ENCODE measurements at places on chromosomes 11 and 22.
A peak's percentile ranks its signal among the peaks of the same experiment; 100 is the strongest.

DNA sequence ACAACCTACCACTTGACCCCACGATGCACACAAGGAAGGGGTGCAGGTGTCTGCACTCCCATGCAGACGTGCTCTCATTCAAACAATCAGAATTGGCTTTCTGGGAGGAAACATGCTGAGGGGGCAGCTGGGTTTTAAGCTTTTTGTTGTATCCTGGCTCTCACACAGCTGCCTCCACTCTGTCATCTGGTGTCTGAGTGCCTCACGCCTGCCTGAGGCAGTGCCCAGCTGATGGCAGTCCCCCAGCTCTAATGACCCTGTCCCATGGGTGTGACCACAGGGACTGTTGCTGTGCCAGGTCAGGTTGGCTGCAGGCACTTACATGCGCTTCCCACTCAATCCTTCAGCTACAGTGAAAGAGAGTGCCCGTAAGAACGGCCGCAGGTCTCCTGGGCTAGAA is 53.7 kb downstream of the ARFGAP3 start:
- DNase-seq = no peak

DNA sequence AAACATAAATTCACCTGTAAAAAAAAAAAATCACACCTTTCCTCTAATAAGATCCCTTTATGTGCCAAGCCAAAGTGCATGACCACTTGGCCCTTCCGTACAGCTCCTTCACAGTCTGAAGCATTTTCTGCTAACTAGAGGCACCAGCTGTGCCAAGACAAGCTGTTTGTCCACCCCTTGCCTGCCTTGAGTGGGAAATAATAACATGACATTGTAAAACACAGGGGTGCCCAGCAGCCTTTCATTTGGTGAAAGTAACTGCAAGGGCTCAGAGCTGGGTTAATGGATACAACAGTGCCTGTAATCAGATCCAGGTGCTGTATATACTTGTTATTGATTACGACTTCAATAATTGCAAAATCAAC is 59.2 kb downstream of the DDIAS start:
- DNase-seq = no peak

- peak; percentile 27 for DNase-seq
Observed at GRCh38 chr11:74311352-74311926, at the start of gene P4HA3. Gene P4HA3, minus strand, starts transcription at chr11:74311640. Its CDS starts 29 bp downstream, at chr11:74311611.

DNA sequence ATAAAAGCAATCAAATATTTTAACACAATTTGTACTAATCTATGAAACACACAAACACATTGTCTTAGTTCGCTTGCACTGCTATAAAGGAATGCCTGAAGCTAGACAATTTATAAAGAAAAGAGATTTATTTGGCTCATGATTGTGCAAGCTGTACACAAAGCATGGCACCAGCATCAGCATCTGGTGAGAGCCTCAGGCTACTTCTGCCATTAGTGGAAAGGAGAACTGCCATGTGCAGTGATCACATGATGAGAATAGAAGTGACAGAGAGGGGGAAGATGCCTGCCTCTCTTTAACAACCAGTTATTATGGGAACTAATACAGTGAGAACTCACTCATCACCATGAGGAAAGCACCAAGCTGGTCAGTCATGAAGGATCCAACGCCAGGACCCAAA is 105.1 kb downstream of the GUCY1A2 start:
- DNase-seq = no peak

DNA sequence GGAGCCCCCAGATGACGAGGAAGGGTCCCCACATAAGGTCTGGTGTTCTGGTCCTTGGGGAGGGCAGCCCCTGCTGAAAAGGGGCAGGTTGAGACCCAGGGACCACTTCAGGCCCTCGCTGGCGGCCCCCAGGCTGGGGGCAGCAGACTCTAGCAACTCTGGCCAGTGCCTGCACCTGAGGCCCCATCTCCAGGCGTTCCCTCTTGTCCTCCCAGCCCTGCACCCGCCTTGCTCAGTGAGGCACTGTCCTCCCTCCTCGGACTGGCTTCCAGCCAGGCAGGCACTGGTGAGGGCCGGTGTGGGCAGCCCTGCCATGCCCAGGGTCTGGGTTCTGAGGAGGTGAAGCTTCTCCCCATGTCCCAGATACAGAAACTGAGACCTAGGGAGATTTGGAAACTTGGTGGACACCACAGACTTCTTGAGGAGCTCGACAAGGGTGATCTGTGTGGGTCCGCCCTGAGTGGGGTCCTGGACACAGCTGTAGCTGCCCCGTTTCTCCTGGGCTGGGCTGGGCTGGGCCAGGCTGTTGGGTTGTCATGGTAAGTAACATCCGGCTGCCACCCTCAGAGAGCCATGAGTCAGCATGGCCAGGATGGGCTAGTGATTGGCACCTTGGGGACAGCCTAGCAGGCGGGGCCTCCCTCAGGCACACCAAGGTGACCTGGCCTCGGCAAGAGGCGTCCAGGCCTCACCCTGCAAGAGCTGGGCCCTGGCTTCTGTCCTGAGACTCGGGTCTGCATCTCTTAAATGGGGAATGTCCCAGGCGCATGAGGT is 11.1 kb upstream of the PHLDA2 start:
- peak; percentile 68 for DNase-seq

DNA sequence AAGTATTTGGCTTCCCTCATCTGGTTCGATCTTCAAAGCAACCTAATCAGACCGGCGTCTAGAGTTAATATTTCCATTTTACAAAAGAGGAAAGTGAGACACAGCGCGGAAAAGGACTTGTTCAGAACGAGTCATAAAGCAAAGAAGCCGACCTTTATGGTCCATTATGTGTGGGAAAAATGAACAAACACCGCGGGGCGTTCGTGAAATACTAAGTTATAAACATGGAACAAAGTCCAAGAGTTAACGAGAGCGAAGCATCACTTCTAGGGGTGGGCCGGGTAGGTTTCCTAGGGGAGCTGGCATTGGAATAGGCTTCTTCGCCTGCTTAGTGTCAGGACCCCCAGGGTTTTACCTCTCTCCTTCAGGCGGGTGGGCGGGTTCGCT is 575 bp downstream of the DUSP18 start:
- DNase-seq = peak; percentile 17

Data from CD4-positive, alpha-beta T cell treated with Interleukin-2 at 100 ng/mL for 4 hours (primary cell).